ENCODE measurements at places on chromosomes 6 and 20.
A peak's percentile ranks its signal among the peaks of the same experiment; 100 is the strongest.

DNA sequence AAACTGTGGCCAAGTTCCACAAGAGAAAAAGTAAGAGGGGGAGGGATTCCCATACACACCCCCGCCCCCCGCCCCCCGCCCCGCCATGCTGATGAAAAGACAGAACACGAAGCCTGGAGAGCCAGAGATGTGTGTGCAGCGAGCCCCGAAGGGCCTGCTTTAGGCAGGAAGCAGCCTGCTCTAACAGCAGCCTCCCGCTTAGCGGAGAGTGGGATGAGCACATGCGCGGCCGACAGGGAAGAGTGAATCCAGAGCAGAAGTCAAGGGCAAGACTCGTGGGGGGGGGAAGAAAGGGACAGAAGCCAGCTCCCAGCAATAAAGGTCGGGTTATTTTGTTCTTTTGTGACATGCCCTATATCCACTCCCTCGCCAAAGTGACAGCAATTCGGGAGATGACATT, 67.2 kb upstream of the PTGIS start:
- DNase-seq, result no peak

- no peak for DNase-seq
Measured at GRCh38 chr20:34185766-34186620, 55.2 kb upstream of the ASIP start.

GRCh38 chr6:22112461-22112860, 184.4 kb downstream of the PRL start:
- DNase-seq, result no peak

GRCh38 chr20:5786930-5787795, 37.0 kb downstream of the SHLD1 start:
- DNase-seq, result no peak

DNA sequence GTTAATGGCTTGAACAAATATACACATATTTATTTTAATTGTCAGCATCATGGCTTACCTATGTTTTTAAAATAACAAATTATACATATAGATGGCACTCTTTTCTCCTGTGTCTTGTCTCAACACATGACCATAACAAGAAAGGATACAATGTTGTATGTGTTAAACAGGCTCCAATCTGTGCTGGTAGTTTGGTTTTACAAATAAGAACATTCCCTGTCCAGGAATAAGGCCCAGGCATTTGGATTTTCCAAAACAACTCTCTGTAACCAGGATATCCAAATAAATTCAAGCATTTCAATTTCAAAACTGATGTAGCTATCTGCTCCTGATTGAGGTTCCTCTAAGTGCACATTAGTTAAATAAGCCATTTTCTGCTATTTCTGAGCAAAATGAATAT, 17.1 kb downstream of the METTL24 start:
- DNase-seq, result no peak

DNA sequence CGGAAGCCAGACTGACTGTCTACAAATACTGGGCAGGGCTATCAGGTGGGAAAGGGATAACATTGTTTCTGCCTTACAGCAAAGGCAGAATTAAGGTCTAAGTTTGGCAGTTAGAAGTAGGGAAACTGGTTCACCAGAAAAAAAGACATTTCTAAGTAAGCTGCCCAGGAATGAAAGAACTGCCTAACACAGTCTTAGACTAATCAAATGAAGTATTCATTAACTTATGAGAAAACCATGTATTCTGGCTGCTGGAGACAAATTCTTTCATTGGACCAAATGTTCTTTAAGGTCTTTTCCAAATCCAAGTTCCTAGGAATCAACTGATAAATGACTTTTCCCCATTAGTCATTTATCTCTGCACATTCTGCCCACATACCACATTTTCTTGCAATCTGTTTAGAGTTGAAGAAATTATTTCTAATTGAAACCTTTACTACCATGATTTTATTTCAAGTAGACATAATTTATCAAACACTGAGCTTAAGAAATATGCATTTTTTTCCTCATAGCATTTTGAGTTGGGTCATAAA, 120.3 kb upstream of the OGFRL1 start:
- no peak for DNase-seq

- DNase-seq, result no peak
Measured at GRCh38 chr6:7112741-7113313, 5.1 kb downstream of the RREB1 start.

- no peak for DNase-seq
Measured at GRCh38 chr20:49620364-49621240, 52.7 kb upstream of the PTGIS start.

DNA sequence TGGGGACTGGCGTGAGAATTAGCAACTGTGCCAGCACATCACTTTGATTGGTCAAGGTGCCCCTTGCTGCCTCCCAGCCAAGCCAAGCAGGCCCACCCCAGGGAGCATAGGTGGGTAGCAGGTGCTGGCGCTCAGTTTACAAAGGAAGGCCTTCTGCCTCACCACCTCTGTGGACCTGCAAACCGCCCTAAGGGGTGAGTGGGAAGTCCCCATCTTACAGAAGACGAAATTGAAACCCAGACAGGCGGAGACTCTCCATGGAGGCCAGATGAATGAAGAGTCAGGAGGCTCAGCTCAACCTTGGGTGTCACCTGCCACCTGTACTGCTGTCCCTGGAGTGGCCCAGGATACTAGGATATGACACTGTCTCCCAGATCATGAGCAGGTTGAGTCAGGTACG, 21.5 kb upstream of the MAS1L start:
- DNase-seq, result no peak

- DNase-seq, result no peak
Measured at GRCh38 chr6:25732468-25733198, 21.9 kb upstream of the SLC17A4 start.

DNA sequence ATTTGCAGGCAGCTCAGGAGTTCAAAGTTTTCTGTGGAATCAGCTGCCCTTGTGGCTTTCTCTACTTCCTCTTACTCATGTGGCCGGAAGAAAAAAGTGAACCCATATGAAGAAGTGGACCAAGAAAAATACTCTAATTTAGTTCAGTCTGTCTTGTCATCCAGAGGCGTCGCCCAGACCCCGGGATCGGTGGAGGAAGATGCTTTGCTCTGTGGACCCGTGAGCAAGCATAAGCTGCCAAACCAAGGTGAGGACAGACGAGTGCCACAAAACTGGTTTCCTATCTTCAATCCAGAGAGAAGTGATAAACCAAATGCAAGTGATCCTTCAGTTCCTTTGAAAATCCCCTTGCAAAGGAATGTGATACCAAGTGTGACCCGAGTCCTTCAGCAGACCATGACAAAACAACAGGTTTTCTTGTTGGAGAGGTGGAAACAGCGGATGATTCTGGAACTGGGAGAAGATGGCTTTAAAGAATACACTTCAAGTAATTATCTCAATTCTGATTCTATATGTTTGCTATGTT, 1.1 kb downstream of the MGME1 start:
- DNase-seq, result no peak

DNA sequence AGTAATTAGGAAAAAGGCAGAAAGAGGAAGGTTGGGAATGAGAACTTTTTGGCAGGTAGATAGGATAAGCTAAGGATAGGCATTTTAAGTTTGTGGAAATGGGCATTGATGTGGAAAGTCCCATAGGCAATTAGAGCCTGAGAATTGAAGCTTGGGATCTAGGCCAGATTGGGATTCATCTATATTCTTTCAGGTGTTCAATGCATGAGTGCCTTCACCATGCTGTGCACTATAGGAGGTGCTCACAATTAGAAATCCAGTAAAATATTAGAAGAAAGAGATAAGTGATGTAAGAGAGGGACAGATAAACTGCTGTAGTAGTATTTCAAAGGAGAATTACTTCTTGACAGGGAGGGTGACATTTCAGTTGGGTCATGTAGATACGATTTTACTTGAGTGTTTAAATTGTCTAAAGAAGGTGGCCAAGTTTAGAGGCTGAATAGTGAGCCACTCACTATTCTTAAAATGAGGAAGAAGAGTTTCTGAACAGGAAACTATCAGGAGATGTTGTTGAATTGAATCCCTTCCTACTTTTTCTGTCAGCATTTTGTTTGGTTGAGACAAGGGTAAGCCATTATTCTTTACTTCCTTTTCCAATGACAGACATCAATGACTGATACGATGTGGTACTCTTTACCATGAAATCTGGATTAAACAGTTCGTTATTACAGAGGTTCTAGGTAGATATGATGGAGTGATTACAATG, 31.0 kb upstream of the CTAGE9 start:
- DNase-seq, result no peak

- no peak for DNase-seq
Measured at GRCh38 chr6:31535538-31536324, 6.1 kb downstream of the DDX39B start.

GRCh38 chr6:30258204-30258603, 45.0 kb upstream of the TRIM26 start:
- no peak for DNase-seq

GRCh38 chr6:47308198-47308517, 1.5 kb downstream of the TNFRSF21 start:
- DNase-seq, result no peak

DNA sequence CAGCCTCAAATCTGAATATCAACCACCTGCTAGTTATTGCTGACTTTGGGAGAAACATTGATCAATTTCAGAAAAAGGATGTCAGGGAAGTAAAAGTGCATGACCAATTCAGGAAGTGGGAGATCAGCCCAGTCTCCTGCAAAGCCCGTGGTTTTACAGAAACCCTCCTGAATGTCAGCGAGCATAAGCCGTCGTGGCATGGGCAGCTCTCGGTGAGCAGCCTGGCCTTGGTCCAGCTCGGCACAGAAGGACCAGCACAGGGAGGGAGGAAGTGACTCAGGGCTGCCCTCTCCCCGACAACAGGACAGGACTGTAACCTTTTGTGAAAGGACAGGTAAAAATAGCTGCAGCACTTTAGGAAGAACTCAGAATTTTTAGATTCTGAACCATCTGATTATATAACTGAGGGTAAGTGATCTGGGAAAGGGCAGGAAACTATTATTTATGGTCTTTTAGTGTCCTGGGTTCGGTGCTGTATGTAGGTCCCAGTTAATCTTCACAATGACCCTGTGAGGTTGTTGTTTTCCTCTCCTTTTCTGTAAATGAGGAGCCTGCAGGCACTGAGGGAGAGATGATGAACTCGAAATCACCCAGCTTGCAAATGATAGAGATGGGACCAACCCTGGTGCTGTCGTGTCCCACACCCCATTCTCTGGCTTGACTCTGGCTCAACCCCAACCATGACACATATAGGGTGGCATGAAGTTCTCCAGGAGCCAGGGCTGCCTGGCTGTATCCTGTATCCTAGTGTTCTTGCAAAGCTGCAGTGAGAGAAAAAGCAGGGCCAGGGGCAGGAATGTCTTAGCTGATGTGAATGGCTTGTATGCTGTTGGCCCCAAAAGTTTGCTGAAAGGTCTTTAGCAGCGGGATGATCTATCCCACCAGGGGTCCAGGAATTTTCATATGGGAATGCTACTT, 37.6 kb downstream of the NRN1 start:
- DNase-seq, result no peak

GRCh38 chr6:3561725-3562124, 104.9 kb upstream of the SLC22A23 start:
- no peak for DNase-seq

- DNase-seq, result no peak
Measured at GRCh38 chr6:141728330-141728729, 404.4 kb upstream of the GJE1 start.

DNA sequence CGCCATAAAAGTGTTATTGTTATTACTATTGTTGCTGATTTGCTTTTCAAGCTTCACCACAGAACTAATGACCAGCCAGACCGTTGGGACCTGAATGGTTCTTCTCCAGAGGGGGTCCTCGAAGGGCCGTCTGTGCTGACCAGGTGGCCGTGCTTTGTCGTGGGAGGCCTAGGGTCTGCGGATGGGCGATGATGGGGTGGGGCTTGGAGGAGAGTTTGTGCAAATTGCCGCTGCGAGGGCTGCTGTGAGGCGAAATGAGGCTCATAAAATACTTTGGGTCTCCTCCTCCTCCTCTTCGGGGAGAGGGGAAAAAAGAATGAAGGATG, 6.0 kb upstream of the ZBTB22 start:
- DNase-seq, result no peak

GRCh38 chr6:168876956-168877355, 376.7 kb downstream of the THBS2 start:
- no peak for DNase-seq

DNA sequence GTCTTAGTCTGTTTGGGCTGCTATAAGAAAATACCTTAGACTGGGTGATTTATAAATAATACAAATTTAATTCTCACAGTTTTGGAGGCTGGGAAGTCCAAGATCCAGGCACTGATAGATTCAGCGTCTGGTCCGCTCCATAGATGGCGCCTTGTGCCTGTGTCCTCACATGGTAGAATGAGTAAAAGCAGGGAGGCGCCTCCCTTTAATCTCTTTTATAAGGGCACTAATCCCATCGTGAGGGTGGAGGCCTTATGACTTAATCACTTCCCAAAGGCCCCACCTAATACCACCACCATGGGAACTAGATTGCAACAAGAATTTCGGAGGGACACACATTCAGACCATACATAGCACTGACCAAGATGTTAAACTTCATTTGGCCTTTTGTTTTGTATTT, 91.2 kb upstream of the TMEM181 start:
- DNase-seq, result no peak

DNA sequence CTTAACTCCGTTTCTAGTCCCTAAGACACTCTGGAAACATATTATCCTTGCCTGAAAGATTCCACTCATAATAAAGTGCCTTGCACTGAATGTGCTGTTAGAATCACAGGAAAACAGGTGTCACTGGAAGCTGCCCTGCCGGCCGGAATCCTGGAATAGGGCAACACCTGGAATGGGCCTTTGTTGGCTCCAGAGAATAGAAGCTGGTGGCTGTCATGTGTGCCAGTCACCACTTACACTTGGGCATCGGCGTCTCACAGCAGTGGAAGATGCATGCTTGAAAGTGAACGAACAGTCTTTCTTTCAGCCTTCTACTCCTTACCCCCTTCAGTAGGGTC, 90.8 kb upstream of the AFDN start:
- no peak for DNase-seq

GRCh38 chr20:20251317-20251716, 116.6 kb upstream of the INSM1 start:
- DNase-seq, result peak; percentile 64

- DNase-seq, result no peak
Measured at GRCh38 chr6:168995526-168996355, 257.9 kb downstream of the THBS2 start.

DNA sequence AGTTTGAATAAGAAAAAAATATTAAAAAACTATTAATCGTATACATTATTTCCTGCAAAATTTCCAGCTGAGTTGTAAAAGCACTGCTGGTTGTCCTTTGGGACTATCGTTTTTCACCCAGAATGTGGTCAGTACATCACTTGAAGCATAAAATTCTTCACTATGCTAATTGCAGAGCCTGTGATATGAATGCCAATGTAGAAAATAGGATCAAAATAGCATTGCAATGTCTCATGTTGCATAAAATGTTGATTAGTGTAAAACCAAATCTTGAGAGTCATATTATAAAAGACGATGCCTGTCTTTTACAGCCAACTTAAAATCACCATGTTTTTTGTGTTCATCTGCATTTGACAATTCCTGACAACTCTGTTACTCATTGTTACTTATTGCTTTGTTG, 207.7 kb downstream of the MMUT start:
- no peak for DNase-seq

DNA sequence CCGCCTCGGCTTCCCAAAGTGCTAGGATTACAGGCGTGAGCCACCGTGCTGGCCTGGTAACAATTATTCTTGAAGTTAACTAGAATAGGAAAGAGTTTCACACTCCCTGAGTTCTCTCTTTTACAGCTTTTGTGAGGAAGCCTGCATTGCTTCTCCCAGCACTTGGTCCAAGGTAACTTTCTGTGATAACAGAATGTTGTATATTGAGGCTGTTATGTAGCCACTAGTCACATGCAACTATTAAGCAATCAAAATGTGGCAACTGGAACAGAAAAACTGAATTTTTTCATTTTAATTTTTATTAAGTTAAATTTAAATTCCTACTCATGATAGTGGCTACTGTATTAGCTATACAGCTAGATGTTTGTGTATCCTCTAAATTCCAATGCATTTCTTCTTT, 2.5 kb downstream of the TRIM38 start:
- DNase-seq, result no peak

- no peak for DNase-seq
Measured at GRCh38 chr6:121857551-121857950, 422.1 kb downstream of the GJA1 start.
